ENCODE measurements at places on chromosomes 16 and 17. TPM values are rescaled to one million over a fixed set of nuclear protein-coding genes. Genes with fewer than 3 reads are reported as not detected.

CAPNS2 gene
- total RNA-seq, result 2.3 TPM

PRAC2 gene
- total RNA-seq, result not detected

CIITA gene
- 107 TPM for total RNA-seq

SLC16A5 gene
- 211 TPM for total RNA-seq

GALK1 gene
- total RNA-seq, result 53.1 TPM

FBXO39 gene
- total RNA-seq, result not detected

KCNJ18 gene
- total RNA-seq, result not detected

PRKCB gene
- total RNA-seq, result 88.3 TPM

KRTAP1-1 gene
- not detected for total RNA-seq

SOST gene
- not detected for total RNA-seq

CDRT15 gene
- total RNA-seq, result not detected

MLST8 gene
- 95.7 TPM for total RNA-seq

DNA sequence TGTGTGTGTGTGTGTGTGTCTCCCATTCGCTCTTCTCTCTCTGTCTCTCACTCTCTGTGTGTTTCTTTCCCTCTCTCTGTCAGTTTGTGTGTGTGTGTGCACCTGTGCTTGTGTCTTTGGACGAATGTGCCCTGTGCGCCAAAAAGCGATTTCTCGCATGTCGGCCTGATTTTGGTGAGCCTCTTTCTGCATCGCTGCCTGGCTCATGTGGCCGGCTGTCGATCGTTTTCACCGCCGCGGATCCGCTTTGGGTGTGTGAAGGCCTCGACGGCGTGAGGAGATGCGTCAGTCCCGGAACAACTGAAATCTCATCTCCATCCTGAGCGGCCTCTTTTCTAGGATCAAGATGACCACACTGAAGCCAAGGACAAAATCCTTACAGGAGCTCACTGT is 609.0 kb downstream of the KCNJ18 start:
- DNase-seq, result no peak

DNA sequence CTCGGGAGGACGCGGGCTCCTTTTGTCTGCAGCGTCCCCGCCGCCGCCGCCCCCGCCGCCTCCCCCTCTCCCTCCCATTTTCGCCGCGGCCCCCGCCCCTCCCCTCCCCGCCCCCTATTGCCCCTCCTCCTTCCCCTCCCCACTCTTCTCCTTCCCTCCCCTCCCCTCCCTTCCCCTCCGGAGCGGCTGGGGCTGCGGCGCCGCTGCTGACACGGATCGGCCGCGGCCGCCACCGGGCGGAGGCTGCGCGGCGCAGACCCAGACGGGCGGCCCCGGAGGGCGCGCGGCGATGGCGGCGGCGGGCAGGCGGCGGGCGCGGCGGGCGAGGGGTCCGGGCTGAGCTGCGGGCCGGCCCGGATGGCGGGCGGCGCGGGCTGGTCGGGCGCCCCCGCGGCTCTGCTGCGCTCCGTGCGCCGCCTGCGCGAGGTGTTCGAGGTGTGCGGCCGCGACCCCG is at the start of gene RAB11FIP4:
TSS of gene RAB11FIP4 (plus strand) at position 180 of the 454 bp plus-strand sequence. CDS start at position 358, 178 bp downstream.
- DNase-seq, result peak; percentile 34

DNA sequence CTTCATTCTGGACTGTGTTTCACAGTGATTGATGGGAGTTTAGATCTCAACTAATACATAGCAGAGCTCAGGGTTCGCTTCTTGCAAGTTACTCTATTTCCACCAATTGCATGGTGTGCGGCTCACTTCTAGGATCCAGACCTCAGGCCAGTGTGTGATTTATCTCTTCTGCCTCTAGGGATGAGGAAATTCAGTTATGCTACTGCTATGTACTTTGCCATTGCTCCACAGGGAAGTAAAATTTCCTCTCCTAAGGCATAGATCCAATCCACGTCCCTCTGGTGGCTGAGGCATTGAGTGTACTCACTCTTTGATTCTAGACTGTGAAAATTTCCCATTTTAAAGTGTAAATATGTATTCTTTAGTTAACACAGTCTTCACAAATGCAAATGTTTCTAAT is 214.1 kb downstream of the HS3ST3B1 start:
- no peak for DNase-seq

DNA sequence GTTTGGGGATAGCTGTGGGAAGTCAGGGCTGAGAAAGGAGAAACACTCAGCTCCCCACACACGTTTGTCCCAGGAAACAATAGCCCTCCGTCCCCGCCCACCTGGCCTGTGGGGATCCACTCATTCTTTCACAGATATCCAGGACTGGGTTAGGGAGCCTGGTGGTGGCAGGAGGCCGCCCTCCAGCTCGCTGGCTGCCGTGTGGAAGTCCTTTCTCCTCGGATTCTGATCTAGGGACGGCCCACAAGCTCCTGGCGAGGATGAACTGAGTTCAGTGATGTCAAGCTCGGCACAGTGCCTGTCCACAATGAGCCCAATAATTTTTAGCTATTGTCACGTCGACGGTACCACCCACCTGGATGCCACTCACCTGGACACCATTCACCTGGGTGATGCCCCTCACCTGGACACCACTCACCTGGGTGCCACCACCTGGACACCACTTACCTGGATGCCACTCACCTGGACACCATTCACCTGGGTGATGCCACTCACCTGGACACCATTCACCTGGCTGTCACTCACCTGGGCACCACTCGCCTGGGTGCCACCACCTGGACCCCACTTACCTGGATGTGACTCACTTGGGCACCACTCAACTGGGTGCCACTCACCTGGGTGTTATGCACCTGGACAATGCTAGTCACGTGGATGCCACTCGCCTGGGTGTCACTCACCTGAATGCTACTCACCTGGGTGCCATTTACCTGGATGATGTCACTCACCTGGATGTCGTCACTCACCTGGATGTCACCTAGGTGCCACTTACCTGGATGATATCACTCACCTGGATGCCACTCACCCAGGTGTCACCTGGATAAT is 172.5 kb upstream of the FOXF1 start:
- no peak for DNase-seq

DNA sequence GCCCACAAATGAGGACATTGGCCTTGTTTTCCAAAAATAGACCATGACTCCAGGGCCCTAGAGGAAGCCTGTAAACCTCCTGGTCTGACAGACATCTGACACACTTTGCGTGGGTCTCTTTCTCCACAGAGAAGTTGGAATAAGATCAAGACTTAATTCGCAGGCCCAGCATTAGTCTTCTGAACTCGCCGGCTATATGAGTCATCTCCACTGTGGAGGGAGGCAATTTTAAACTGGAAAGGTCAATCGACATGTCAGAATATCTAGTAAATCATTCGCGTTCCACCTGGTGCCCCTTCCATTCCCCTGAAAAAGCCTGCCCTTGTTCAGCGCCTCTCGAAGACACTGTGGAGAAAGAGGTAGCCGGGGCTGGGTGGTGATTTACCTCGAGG is 140.1 kb downstream of the CLEC16A start:
- DNase-seq, result no peak

GRCh38 chr17:74433421-74434121 is 1.7 kb downstream of the GPRC5C start:
- DNase-seq, result no peak

DNA sequence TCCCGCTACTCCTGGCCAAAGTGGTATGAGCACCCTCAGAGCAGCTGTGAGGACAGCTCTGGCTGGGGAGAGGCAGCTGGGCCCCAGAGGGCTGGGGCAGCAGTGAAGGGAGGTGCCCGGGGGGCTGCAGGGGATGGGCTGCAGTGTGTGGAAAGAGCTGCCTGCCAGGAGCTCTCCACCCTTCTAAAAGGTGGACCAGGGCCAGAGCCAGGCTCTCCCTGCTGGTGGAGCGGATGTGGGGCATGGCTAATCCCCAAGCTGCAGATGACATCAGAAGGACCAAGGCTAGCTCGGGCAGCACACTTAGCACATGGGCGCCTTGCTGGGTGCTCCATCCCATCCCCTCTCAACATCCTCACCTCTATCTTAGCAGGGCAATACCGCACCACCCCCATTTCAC is 103.1 kb downstream of the SDK2 start:
- DNase-seq, result no peak

- no peak for DNase-seq
Measured at GRCh38 chr17:7982173-7982572, 20.2 kb upstream of the GUCY2D start.

DNA sequence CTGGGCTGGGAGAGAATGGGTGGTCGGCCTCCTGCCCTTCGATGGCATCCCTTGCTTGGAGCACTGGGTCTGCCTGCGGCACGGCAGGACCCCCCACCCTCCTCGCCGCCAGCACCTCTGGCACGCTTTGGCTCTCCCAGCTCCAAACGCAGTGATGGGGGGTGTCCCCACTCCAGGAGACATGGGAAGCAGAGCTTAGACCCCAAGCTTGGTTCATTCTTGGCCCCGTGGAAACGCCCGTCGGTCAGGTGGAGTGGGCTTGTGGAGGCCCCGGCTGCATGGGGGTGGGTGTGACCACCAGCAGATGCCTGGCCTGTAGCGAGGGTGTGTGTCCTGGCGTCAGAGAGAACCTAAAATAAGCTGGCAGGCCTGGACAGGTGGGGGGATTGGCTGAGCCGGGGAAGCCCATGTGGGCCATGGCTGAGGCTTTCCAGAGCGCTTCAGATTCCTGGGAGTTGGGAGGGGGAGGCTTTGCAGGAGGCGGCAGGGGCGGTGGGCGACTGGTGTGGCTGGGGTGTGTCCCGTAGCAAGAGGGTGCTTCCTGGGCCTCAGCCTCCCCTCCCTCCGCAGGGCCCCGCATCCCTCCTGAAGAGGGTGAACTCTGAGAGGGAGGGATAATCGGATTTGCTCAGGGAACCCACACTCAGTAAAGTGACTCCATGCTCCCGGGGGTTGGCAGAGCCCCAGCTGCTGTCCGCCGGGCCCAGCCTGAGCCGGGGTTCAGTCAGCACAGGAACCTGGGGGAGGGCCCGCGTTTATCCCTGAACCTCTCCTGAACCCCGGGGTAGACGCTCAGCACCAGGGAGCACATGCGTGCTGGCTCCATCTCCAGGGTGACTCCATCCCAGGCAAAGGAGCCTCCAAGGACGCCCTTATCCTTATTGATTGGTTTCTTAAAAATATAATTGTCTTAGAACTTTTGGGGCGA is 3.4 kb downstream of the CACNA1H start:
- DNase-seq, result no peak

DNA sequence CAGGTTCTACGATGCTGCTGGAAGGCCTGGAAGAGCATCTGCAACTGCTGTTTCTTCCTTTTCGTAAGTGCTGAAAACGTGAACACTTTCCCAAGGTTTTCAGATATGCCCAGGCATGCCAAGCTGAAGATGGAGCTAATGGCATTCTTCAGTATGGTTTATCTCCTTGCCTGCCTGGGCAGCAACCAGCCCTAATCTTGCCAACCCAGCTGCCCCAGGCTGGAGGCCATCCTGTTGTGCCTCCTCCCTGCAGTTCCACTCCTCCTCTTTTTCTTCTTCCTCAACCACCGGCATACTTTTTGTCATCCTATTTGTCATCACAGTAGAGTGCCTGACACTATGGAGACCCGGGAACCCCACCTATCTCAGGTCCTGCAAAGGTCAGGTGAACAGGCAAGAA is 1849.3 kb downstream of the TP53TG3F start:
- no peak for DNase-seq

GRCh38 chr17:40854175-40854814 is 12.7 kb downstream of the KRT12 start:
- no peak for DNase-seq

- no peak for DNase-seq
Measured at GRCh38 chr17:66287911-66288310, 14.5 kb upstream of the PRKCA start.

- peak; percentile 70 for DNase-seq
Measured at GRCh38 chr17:47265983-47266541, 12.4 kb downstream of the ITGB3 start.

- DNase-seq, result no peak
Measured at GRCh38 chr16:31487071-31487719, 4.3 kb downstream of the SLC5A2 start.

- no peak for DNase-seq
Measured at GRCh38 chr17:1504866-1505265, 11.5 kb downstream of the INPP5K start.

- DNase-seq, result no peak
Measured at GRCh38 chr16:31083556-31083955, 5.2 kb downstream of the PRSS53 start.

DNA sequence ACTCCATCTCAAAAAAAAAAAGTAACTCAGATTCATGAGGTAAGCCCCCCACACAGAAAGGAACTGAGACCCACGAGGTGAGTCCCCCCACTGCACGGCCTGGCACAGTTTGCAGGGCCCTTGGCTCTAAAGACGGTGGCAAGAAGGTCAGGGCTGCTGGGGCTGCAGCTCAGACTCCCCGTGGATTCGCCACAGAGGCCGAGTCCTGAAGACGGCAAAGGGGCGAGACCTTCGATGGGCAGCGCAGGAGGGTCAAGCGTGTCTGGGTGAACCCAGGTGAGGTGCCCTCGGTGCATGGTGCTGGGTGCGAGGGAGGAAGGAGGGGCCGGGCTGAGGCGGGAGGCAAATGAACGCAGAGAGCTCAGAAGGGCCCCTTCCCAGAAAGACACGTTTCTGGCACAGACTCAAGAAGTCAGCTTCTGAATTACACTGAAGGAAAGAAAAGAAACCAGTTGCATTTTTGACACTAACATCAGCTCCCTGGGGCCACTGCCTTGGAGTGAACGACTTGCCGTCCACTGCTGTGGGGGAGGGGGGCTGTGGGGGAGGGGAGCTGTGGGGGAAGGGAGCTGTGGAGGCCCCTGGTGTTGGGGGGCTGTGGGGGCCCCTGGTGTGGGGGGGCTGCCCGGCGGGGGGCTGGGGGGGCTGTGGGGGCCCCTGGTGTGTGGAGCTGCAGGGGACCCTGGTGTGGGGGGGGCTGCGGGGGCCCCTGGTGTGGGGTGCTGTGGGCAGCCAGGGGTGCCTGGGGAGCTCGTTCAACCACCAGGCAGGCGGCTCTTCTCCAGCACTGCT is 69.8 kb upstream of the METRNL start:
- no peak for DNase-seq

DNA sequence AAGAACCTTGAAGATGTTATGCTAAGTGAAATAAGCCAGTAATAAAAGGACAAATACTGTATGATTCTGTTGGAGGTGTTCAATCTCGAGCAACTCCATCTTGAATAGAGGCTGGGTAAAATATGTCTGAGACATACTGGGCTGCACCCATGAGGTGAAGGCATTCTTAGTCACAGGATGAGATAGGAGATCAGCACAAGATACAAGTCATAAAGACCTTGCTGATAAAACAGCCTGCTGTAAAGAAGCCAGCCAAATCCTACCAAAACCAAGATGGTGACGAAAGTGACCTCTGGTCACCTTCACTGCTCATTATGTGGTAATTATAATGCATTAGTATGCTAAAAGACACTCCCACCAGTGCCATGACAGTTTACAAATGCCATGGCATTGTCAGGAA is 98.1 kb downstream of the RGS9 start:
- no peak for DNase-seq

GRCh38 chr17:8188263-8188839 is 1.6 kb downstream of the BORCS6 start:
- no peak for DNase-seq

GRCh38 chr17:20092973-20093626 is 83.9 kb downstream of the SPECC1 start:
- DNase-seq, result no peak

DNA sequence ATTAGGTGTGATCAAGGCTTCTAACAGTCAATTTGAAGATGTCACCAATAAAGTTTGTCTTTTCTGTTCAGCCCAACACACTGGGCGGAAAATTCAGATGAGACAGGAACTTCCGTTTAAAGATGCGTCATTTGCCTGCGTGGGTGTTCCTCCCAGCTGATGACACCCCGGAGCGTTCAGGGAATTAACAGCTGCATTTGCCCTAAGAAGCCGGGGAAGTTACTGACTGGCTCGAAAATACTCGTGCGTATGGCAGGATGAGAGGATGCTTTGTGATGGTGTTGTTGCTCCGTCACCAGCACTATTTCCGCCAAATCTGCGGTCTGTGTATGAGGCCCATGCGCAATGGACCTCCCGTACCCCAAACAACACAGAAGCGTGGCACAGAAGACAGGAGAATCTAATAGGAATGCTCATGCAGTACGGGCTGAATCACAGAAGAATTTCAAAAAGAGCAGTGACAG is 11.9 kb upstream of the PVALEF start:
- no peak for DNase-seq
